Activated CD8-positive, alpha-beta memory T cell treated with anti-CD3 and anti-CD28 coated beads for 1 hour (primary cell): ENCODE measurements at places on chromosomes 4 and X.

DNA sequence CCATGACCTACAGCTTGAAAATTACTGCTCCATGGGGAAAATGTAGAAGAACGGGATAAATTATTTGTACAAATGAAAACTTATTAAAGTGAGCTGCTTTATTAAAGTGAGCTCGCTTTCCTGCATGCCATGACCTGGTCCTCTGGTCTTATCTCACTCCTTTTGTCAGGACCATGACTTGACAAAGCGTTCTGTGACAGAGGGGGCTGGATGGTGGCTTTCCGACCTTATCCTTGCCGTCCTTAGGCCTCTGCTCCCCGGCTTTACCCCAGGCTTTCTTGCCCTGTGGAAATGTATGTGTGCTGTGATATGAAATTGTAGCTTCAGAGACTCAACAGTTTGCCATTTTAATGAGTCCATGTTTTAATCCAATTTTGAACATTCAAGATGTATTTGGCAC lies 44.0 kb upstream of the FBXW7 start:
- no peak for DNase-seq

GRCh38 chr4:126705266-126705665 lies 927.5 kb upstream of the INTU start:
- no peak for DNase-seq

DNA sequence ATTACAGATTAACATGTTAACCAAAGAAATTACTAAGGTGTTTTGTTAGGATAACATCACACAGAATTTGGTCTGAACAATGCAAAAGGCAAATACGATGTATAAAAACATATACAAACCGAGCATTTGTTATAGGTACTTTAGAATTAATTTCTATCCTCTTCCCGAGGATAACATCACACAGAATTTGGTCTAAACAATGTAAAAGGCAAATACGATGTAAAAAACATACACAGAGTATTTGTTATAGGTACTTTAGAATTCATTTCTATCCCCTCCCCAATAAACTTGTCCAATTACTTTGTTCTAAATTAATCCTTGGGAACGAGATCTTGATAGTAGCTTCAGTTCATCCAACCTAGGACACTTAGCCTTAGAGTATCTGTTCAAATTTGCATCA lies 7.6 kb downstream of the HNRNPDL start:
- no peak for DNase-seq

DNA sequence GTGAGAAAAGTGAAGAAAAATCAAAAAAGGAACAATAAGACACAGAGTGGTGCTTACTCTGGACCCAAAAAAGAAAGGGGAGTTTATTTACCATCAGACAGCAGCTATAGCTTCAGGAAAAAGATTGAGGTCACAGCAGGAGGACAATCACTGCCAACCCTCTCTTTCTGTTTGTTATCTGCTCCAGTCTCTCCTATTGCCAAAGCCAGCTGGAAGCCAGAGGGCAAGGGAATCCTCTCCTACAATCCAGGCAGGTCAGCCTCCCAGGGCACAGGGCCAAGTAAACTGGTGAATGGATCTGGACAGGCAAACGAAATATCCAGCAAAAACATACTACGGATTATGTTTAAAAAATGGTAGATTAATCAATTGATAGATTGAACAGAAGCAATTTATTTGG lies 306.9 kb upstream of the SLIT2 start:
- no peak for DNase-seq

DNA sequence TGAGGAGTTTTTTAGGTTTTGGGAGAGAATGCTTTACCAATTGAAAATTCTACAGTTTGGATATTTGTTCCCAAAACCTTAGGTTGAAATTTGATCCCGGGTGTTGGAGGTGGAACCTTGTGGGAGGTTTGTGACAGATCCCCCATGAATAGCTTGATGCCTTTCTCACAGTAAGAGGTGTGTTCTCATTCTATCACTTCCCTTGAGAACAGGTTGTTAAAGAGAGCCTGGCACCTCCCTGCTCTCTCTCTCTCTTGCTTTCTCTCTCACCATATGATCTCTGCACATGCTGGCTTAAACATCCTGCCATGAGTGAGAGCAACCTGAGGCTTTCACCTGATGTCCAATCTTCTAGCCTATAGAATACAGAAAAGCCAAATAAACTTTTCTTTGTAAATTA lies 1475.5 kb upstream of the AGA start:
- DNase-seq = no peak

- no peak for DNase-seq
Observed at GRCh38 chr4:2931512-2932301, 31.5 kb downstream of the NOP14 start.
